Fibroblast of gingiva (primary cell): ENCODE measurements at places on chromosomes 12 and 14.

DNA sequence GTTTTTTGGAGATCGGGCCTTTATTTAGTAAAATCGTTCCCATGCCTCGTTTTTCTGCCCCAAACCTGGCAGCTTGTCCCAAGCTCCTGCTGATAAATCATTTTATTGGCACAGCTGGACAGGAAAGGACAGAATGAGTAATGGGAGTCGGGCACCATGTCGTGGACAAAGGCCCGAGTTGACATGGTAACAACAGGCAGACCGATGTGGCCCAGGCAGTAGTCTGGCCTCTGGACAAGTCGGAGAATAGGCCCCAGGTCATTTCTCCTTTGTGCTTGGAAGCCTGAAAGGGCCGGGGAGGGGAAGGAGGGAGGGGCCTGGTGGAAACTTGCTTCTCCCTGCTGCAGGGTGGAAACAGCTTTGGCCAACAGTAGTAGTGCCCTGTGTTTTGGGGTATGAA, 234.9 kb downstream of the SUDS3 start:
- no peak for DNase-seq

- DNase-seq, result peak; percentile 70
These were observed 136.0 kb downstream of the CRADD start for GRCh38 chr12:93813186-93813585.

- DNase-seq, result peak; percentile 9
These were observed 159.7 kb upstream of the NTF3 start for GRCh38 chr12:5272018-5272785.

DNA sequence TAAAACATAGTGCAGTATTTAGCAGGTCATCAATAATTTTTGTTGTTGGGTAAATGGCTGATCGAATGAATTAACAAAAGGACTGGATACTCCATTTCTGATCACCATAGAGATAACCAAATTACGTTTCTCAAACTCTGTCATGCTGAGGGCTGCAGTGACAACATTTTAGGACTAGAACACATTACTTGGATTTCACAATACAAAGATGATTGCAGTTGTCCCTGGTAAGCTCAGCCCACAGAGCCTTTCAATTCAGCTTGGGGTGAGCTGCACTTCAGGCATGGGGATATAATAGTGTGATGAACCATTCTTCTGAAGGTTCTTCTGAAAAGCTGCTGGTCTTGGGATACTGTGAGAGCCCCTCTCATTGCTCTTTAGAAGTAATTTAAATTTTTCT, 74.3 kb downstream of the FAR2 start:
- DNase-seq, result peak; percentile 4

- DNase-seq, result no peak
These were observed 45.9 kb downstream of the CDK17 start for GRCh38 chr12:96354326-96354725.

DNA sequence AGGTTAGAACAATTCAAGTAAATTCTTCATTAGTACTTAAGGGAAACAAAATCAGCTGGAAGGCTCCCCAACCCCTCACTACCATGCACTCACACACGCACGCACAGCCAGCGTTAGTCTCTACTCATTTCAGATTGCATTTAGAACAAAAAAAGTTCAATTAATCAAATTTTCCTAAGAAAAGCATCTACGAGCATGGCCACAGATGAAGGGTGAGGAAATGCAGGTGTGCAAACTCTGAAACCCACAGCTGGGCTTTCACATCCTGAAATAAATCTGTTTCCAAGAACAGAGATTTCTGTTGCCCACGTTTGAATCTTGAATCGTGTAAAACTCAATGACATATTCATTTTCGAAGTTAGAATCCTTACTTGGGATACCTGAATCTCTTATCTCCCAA, 62.6 kb downstream of the SEL1L start:
- DNase-seq, result no peak

- DNase-seq, result peak; percentile 67
These were observed 57.5 kb downstream of the ZNF664 start for GRCh38 chr12:124030510-124030909.

- peak; percentile 34 for DNase-seq
These were observed 295.0 kb upstream of the MGAT4C start for GRCh38 chr12:86551146-86551571.

- peak; percentile 44 for DNase-seq
These were observed 81.8 kb downstream of the EMP1 start for GRCh38 chr12:13278249-13278787.

GRCh38 chr14:70692210-70692609, 50.5 kb downstream of the TTC9 start:
- no peak for DNase-seq

DNA sequence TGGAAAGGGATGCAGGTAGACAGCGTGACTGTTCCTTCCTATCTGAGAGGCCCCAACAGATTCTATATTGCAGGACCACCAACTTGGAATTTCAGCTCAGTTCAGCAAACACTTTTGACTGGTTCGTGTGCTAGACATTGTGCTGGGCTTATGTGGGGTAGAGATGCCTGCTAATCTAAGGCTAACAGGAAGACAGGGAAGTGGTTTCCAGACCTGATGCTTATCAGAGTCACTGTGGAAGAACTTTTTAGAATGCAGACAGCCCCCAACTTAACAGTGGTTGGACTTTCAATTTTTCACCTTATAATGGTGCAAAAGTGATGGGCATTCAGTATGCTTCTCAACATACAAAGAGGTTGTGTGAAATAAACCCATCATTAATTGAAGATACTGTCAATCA, 32.2 kb downstream of the NTF3 start:
- DNase-seq, result no peak

DNA sequence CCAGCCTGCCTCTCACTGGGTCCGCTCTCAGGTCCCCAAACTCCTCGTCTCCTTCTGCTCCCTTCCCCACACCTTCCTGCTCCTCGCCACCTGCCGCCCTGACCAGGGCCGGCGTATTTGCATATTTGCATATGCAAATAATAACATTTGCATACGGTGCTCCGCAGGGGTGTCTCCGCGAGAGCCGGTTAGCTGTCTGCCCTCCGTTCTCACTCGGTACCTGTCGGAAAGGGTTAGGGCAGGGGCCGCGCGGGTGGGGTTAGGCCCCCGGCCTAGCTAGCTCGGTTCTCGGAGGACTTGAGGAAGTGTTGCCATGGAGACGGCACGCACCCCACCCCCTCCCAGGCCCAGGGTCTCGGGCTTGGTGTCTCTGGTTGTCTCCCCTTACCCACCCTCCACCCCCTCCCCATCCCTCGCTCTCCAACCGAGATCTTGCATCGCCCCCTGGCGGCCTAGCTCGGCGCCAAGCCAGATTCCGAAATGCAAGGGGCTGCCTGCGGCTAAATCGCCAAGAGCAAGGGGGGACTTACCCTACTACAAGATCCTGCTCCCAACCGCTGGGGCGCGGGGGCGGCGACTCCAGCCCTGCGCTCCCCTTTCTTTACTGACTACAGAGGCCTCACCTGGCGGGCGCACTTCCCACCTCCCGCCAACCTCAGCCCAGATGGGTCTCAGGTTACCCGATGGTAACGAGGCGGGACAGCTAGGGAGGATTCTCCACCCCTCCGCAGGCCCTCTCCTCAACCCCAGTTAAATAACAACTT, 8.1 kb downstream of the STAC3 start:
- DNase-seq, result no peak

GRCh38 chr12:30361145-30361544, 334.5 kb downstream of the IPO8 start:
- no peak for DNase-seq

DNA sequence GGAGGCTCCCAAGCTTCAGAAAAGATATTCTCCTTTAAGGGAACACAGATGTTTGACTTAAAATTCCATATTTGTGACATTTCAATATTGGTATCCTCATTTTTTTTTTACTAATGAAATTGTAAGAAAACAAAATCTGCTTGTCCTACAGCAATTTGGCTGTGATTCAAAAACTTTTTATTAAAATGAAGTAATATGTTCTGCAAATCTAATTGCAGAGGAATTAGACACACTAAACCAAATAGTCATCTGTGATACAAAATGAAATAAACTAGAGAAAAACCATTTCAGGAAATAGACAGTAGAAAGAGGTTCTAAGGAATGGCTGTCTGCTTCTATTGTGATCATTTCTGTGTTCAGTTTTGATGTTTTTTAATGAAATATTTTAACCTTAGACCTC, 50.1 kb upstream of the HIF1A start:
- no peak for DNase-seq

DNA sequence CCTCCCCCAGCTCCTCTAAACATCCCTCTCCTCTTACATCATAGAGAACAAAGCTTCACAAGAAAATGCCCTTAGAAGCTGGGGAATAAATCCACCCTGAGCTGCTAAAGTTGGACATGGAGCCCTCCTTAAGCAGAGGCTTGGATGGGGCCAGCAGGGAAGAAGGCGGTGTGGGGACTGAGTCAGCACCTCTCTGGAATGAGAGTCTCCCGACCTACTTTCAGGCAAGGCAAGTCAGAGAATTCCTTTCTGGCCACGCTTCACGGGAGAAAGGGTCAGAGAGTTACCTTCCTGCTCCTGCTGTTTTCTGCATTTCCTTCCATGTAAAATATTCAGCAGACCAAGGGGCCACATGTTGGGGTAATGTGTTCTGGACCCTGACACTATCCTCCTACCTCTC, 113.3 kb upstream of the PRB2 start:
- no peak for DNase-seq

DNA sequence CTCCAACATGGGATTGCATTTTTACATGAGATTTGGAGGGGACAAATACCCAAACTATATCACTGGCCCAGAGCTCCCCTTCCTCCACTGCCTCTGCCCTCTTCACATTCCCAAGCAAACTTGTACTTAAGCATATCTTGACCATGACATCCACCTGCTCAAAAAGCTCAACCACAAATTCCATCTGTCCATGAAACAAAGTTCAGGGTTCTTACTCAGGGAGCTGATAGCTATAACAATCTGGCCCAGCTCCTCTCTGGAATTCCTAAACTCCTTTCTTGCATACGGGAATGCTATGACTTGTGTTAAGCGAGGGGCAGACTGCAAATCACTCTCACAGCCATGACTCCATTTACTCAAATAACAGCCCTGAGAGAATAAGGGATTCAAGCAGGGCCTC, 152.1 kb downstream of the GALC start:
- DNase-seq, result no peak

DNA sequence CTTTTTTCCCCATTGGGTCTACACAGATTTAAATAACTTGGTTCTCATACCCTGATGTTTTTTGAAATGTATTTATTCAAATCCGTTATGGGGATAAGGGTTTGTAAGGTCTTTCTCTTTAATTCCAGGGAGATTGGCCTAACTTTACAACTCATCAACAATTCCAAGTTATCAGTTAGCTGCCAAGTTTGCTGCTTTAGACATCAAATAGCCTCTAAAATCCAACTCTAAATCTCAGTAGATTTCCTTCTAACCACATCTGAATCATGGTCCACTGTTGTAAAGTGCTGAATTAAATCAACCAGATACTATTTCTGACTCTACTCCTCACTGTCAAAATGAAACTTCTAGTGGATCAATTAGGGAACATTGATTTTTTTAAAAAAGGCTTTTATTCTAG, 364.1 kb upstream of the E2F7 start:
- no peak for DNase-seq

DNA sequence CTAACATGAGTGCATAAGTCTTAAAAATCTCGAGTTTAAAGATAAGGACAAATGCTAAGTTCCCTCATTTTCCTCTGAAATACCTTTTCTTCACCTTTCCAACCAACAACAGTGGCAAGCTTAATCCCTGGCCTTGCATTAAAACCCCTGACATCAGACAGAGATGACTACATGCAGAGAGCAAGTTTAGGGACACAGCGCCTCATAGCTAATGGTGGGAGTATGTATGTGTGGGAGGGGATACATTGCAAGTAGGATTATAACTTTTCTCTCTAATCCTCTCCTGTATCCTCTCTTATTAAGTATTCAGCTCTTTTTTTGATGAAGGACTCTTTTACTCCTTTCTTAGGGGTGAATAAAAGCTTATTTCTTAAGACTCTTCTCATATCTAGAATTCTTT, 547.1 kb downstream of the CCER1 start:
- no peak for DNase-seq

GRCh38 chr14:28323951-28324741, 442.4 kb upstream of the FOXG1 start:
- no peak for DNase-seq
